ENCODE measurements at places on chromosomes 7 and 10.

- no peak for DNase-seq
Observed at GRCh38 chr10:122191936-122192541, 79.1 kb upstream of the BTBD16 start.

DNA sequence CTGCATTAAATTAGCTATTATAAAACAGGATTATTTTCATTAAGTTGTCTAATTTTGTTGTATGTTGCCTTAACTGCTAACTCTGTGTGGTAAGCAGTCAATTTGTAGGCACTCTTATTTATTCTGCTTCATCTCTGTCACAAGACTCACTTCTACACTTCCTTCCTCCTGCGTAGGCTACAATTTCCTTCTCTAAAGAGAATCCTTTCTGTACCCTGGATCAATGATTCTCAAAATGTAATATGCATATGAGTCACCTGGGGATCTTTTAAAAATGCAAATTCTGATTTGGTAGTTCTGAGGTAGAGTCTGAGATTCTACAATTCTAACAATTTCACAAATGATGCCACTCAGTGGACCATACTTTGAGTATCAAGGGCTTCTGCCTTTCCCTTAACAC, 4.4 kb upstream of the UBE2D1 start:
- no peak for DNase-seq

DNA sequence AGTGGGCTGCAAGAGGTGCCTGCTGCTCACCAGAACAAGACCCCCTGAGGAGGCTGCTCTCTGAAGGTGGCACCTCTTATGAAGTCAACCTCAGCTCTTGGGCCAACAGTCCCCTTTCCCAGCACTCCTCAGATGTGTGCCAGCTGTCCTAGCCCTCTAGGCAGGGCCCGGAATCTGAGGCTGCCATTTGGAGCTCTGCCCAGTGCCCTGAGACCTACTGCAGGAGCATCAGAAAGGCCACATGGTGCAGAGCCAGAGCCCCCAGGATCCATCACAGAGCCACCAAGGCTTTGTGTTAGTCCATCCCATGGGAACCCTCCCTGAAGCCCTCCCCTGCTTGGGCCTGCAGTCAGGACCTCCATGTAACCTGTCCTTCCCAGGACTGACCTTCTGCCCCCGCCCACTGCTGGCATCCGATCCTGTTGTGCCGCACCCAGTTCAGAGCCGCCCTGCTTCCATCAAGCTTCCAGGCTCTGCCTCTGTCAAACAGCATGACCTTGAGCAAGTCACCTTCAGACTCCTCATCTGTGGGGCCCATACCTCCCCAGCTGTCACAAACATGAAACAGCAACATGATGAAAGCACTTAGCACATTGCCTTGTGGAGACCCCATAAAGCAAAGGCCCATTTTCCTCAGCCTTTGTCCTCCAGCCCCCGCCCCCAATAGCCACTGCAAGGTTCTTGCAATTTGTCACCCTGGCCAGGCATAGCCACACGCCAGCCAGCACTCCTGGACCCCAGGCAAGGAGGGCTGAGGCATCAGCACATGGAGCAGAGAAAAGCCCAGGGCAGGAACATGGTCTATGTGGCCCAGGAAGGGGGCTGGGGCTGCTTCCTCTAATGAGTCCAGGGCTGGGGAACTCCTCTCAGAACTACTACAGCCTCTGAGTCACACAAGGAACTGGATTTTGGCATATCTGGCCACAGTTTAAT, 51.7 kb downstream of the GRID1 start:
- no peak for DNase-seq

DNA sequence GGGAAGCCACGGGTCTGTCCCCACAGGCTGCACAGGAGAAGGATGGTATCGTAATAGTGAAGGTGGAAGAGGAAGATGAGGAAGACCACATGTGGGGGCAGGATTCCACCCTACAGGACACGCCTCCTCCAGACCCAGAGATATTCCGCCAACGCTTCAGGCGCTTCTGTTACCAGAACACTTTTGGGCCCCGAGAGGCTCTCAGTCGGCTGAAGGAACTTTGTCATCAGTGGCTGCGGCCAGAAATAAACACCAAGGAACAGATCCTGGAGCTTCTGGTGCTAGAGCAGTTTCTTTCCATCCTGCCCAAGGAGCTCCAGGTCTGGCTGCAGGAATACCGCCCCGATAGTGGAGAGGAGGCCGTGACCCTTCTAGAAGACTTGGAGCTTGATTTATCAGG, 8.1 kb downstream of the ZKSCAN1 start:
- no peak for DNase-seq

GRCh38 chr10:127600479-127600878, 51.4 kb downstream of the NPS start:
- no peak for DNase-seq

- no peak for DNase-seq
Observed at GRCh38 chr7:22657479-22657878, 69.5 kb upstream of the IL6 start.

GRCh38 chr10:58115218-58116050, 152.3 kb downstream of the IPMK start:
- no peak for DNase-seq

GRCh38 chr10:29748109-29748650, 113.4 kb upstream of the SVIL start:
- DNase-seq: no peak

DNA sequence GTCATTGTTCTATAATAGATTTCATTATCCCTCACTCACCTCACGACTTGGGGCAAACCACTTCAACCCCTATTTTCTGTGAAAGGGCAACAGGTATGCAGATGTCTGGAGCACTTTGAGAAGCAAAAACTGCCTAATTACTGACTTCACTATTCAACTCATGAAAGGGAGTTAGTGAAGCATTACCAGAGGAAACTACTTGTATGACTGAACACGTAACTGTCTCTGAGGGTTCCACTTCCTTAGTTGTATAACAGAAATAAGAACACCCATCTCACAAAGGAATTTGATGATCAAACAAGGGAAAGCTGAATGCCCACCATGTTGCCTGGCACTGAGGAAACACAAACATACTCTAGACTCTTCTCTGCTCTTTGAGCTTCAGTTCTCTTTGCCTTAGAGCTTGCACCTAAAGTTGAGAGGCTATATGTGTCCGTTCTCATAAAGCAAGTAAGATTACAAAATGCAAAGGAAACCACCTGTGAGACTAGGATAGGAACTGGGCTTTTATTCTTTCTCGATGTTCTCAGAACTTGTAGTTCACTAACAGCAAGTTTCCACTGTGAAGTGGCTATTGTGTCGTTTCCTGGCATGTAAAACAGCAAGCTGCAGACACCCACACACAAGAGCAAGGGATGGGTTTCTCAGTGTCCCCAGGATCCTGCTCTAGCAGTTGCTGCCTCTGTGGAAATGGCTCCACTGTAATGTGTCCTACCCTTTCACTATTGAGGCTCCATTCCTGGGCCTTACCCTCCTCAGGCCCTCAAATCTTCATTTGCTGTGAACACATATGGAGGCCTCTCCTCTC, 2.6 kb downstream of the TMEM243 start:
- DNase-seq: no peak

DNA sequence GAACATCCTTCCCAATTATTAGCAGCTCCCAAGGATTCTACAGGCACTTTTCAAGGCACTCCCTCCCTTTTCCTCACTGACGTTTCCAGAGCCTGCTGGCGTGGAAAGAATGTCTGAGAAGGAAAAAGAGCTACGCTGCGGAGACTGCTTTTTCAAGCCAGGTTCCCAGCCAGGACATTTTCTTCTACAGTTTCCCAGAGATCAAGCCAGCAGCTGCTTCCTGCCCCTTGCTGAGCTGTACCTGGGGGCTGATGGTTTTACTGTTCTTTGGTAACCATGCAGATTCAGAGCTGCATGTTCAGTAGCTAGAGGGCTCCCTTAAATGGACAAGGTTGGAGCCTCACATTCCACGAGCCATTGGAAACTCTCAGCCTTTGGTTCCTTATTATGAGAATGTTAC, 133.4 kb downstream of the EVX1 start:
- DNase-seq: no peak

DNA sequence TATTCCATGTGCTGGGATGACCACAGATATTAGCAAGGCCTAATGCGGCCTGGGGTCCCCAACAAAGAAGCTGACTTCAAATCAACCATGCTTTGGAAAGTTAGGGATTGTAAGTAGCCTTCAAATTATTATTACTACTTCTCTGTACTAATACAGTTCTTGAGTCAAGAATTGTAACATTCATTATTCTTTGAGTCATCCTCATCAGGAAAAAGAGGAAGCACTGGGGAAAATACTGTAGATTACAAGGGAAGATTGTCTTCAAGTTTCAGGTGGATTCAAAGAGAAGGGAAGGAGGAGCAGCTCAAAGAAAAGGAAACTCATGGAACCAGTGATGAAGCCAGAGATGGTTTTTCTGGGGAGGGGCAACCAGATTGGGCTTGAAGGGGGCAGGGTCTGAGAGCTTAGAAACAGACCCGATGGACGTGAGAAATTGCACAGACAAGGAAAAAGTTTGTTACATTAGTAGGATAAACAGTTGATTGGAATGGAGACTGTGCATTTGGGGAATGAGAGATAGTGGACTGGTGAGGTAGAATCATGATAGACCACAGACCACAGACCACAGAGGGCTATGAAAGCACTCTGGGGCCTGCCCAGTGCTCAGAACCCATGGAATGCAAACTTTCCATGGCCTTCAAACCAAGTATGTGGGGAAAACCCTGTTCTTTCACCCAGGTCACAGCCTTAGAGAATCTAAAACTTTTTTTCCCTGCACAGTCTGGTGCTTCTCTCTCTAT, 209.9 kb downstream of the ZNF365 start:
- no peak for DNase-seq

DNA sequence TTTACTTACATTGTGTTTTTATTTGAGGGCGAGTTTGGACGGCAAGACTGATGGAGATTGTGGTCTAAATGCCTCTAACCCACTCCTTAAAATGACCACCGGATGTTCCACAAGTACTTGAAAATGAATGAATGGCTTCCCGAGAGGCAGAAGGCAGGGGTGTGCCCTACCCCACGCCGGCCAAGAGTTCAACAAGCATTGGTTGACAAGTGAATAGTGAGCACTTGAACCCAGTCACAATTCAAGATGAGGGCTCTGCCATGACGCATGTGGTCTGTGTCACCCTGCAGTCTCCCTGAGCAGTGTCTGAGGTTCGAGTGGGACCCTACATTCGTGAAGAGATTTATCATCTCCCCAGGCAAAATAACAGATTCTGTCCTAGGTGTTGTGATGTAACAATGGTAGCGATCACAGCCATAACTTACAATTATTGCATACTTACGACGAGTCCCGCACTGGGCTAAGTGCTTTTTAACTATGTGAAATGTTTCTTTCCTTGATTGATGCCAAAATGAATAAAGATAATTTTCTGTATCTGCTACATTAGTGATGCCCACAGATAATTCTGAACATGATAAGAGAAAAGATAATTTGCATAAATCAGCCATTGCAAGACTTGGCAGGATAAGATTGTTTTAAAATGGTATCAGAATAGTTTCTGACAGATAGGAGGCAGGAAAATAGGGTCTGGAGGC, 305.4 kb downstream of the WDR37 start:
- DNase-seq: no peak

Data from esophagus squamous epithelium (tissue), 5 donors.